ENCODE measurements at places on chromosomes 16 and 17. TPM values are rescaled to one million over a fixed set of nuclear protein-coding genes. Genes with fewer than 3 reads are reported as not detected.

The RCVRN gene
- total RNA-seq = not detected

The ZNF594 gene
- total RNA-seq = 4.1 TPM

The SMTNL2 gene
- total RNA-seq = not detected

DNA sequence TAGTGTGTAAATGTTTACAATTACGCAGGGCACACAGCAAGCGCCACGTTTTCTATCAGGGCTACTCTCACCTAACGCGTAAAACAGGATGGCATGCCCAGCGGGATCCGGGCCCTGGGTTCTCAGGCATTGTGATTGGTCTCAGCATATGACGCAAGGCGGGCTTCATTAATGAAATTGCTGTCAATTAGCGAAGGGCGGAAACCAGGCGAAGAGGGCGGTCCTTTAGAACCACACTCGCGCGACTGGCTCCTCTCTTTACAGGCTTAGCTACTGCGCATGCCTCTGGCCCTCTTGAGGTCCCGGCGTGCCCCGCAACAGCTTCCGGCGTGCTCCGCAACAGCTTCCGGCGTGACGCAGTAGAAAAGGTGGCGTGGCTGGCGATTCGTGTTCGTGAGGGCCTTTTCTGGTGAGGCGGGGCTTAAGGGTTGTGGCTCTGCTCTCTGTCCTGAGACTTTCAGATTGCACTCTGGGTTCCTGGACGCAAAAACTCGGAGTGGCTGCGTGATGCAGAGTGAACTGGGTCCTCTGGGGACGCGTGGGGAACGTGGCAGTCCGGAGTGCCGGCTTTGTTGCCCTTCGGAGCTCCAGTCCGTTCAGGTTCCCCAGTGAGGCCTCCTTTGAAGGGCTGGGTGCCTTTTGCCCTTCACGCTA, 9.2 kb downstream of the OR2C1 start:
- H3K4me3 ChIP-seq = peak overlapping the region; percentile 78
- peaks cover 5% of the 10 kb centered on the region for H3K36me3 ChIP-seq
- H3K27me3 ChIP-seq = peaks cover 3% of the 10 kb centered on the region
- DNase-seq = peak; percentile 91
- H3K27ac ChIP-seq = peak overlapping the region; percentile 79
- peaks cover 10% of the 10 kb centered on the region for H3K4me1 ChIP-seq

DNA sequence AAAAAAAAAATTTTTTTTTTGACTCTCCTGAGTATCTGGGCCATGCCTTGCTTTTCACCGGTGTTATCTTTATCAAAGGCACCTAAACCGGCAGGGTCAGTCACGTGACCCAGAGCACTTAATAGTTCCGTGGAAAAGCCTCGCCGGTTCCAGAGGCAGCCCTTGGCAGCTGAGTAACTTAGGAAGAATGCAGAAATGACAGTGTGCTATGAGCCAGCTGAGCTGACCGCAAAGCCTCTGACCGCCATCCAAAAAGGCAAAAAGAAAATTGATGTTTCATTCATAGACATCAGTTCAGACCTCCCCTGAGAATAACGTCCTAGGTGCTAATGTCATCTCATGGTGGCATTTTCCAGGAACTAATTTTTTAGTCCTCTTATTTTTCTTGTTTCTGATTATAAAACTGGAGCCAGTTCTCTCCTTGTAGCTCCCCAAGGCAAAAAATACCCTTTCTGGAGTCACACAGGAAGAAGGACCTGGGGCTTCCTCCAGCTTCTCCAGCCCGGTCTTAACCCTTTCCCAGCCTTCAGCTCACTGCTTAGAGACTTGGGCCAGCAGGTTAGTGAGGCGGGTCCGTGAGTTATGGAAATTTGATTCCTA, 122.6 kb downstream of the SOCS1 start:
- H3K4me1 ChIP-seq = peaks cover 41% of the 10 kb centered on the region
- no peak for DNase-seq
- H3K36me3 ChIP-seq = peaks cover 15% of the 10 kb centered on the region
- H3K27me3 ChIP-seq = no peaks in the 10 kb centered on the region
- H3K27ac ChIP-seq = no peak overlapping the region

DNA sequence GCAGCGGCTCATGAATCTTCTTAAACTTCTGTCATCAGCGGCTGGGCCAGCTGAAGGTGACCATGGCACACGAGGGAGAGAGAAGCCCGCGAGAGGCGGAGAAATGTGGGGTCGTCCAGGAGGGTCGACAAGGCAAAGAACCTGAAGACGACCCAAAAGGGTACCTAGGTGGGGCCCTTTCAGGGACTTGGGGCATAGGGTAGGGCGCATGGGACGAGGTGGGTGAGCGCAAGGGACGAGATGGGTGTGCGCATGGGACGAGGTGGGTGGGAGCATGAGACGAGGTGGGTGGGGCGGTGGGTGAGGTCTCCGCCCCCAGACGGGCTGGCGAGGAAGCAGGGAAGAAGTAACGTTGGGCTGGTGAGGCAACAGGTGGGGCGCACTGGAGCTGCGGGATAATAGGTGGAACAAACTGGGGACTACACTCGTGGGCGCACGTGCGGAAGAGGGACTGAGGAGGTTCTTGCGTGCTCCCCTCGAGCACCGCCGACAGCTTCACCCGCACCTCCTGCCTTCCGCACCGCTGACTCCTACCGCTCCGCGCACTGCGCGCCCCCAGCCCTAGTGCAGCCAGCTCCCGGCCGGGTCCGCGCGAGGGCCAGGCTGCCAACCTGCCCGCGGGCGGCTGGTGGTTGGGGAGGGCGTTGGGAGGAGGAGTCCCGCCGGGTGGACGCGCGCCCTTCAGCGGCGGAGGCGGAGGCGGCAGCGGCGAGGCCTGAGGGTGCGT, 23.2 kb upstream of the CRYM start:
- H3K36me3 ChIP-seq = no peaks in the 10 kb centered on the region
- H3K4me1 ChIP-seq = peaks cover 20% of the 10 kb centered on the region
- H3K4me3 ChIP-seq = peak overlapping the region; percentile 90
- no peak overlapping the region for H3K27ac ChIP-seq
- H3K27me3 ChIP-seq = peaks cover 11% of the 10 kb centered on the region

DNA sequence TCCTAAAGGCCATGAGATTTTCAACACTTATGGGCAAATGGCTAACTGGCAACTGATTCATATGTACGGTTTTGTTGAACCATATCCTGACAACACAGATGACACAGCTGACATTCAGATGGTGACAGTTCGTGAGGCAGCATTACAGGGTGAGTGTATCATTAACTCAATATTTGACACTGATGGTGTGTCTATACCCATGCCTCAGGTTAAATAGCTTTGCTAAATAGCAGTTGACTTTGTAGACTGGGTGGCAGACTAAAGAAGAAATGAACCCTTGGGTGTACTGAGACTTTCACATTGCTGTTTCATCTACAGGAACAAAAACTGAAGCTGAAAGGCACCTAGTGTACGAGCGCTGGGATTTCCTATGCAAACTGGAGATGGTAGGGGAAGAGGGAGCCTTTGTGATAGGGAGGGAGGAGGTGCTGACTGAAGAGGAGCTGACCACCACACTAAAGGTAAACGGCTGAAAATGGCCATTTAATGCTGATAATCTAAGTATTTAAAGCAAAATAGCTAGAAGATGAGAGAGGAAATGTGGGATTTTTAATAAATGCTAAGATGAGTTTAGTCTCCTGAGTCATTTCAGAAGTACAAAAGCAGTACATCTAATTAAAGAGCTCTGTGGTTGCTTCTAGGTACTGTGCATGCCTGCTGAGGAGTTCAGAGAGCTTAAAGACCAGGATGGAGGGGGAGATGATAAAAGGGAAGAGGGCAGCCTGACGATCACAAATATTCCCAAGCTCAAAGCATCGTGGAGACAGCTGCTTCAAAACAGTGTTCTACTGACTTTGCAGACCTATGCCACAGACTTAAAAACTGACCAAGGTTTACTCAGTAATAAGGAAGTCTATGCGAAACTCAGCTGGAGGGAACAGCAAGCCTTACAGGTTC, 3.0 kb downstream of the SETD6 start:
- DNase-seq = no peak
- H3K4me1 ChIP-seq = peaks cover 43% of the 10 kb centered on the region
- H3K36me3 ChIP-seq = peaks cover 30% of the 10 kb centered on the region

DNA sequence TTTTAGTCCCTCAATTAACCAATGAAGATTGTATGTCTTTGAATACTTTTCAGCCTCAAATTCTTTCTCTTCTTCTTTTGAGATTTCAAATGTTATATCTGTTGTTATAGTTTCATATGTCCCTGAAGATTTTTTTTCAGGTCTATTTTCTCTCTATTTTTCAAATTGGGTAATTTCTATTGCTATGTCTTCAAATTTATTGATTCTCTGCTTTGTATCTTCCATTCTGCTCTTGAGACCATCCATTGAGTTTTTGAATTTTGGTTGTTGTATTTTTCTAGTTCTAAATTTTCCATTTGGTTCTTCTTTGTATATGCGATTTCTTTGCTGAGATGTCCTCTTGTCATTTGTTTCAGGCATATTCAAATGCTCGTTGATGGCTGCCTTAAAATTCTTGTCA, 26.7 kb downstream of the MAP2K6 start:
- peaks cover 12% of the 10 kb centered on the region for H3K4me1 ChIP-seq
- no peak overlapping the region for H3K27ac ChIP-seq
- no peaks in the 10 kb centered on the region for H3K27me3 ChIP-seq
- no peak for DNase-seq
- peaks cover 17% of the 10 kb centered on the region for H3K36me3 ChIP-seq

- peaks cover 19% of the 10 kb centered on the region for H3K4me1 ChIP-seq
- DNase-seq = peak; percentile 98
- no peak overlapping the region for H3K4me3 ChIP-seq
- H3K36me3 ChIP-seq = no peaks in the 10 kb centered on the region
- H3K27ac ChIP-seq = no peak overlapping the region
Observed at GRCh38 chr16:56964243-56965148, 2.7 kb downstream of the CETP start.

Measured in activated naive CD4-positive, alpha-beta T cell treated with anti-CD3 and anti-CD28 coated beads for 36 hours (primary cell).